Left ventricle myocardium inferior (tissue), 1 donor: ENCODE measurements at places on chromosomes 13 and 19.

GRCh38 chr19:35715981-35716800, 1.6 kb upstream of the KMT2B start:
- peak; percentile 70 for DNase-seq

- DNase-seq: no peak
Measured at GRCh38 chr19:35992907-35993765, 1.9 kb upstream of the SDHAF1 start.

GRCh38 chr19:49094505-49095482, 9.5 kb downstream of the SNRNP70 start:
- peak; percentile 69 for DNase-seq

DNA sequence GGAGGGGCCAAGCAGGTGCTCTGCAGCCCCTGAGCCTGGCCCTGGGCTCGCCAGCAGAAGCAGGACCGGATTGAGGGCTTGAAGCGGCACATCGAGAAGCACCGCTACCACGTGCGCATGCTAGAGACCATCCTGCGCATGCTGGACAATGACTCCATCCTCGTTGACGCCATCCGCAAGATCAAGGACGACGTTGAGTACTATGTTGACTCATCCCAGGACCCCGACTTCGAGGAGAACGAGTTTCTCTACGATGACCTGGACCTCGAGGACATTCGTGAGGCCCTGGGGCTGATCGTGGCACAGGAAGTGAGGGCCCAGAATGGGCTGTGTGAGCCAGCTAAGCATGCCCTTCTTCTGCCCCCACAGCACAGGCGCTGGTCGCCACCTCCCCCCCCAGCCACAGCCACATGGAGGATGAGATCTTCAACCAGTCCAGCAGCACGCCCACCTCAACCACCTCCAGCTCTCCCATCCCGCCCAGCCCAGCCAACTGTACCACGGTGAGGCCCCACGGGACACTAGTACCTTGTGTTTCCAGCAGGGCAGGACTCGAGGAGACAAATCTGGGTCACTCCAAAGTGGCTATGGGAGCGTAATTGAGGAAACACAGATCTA, 8.1 kb downstream of the CNOT3 start:
- DNase-seq: no peak

DNA sequence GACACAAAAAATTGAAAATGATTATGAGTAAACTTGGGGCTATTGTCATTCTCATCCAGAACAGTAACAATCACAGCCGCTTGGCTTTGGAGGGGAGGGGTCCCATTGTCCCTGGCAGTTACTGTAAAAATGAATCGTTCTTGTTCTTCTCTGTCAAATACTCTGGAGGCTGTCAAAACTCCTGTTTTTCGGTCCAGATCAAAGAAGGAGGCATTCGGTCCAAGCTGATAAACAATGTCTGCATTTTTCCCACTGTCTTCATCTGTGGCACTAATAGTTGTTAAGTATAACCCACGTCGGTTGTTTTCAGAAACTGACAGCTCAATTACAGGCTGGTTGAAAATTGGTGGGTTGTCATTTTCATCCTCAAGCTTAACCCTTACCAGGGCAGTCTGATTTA, 3.4 kb downstream of the PCDH9 start:
- DNase-seq: no peak

DNA sequence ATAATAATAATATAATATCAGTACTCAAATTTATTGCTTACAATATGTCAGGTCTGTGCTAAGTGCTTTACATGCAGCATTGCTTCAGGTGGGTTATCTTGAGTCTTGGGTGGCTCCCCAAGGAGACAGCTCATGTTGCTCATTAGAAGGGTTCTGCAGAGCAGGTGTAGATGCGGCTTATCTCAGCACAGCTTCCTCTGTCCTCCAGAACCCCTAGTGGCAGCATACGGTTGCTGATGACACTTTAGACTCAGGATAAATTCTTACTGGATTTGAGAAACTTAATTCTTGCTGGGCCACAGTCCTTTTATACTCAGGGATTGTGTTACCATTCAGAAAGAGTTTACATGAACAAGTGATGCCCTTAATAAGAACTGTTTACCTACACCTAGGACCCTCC, 8.9 kb downstream of the COG3 start:
- no peak for DNase-seq

- DNase-seq: no peak
Measured at GRCh38 chr13:99987154-99988019, 5.8 kb downstream of the ZIC2 start.

DNA sequence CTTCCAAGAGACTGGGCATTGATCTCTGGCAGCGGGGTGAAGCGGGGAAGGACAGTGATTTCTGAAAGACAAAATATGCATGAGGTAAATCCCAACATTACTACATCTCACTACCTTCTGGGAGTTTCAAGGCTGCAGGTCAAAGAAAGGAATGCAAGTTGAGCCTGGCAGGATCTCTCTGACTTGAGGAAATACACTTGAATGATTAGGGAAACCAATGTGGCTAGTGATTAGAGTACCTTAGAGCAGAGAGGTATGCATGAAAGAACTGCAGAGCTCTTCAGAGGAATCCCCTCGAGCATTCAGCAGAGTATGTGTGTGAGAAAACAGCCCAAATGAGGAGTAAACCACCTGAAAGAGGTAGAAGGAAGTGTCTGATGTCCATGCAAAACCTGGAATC, 2874.1 kb upstream of the PCDH20 start:
- no peak for DNase-seq

DNA sequence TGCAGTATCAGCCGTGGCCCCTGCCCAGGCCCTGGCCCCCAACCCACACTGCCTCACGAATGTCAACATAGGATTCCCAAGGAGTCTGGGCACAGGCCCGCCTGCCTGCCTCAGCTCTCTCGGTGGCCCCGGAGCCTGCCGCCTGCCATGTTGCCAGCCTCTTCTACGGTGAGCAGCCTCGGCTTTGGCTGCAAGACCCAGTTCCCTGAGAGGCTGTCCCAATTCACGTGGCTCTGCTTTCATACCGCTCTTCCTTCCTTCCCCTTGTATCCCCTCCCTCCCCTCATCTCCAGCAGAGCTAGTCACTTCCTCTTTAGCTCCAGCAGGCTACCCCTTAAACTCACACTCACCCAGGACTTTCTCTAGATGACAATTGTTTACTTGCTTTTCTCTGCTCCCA, 42.7 kb downstream of the SERP2 start:
- DNase-seq: no peak

GRCh38 chr19:15293781-15294491, 38.4 kb downstream of the BRD4 start:
- no peak for DNase-seq

GRCh38 chr13:34570698-34571353, 371.2 kb upstream of the NBEA start:
- DNase-seq: no peak

DNA sequence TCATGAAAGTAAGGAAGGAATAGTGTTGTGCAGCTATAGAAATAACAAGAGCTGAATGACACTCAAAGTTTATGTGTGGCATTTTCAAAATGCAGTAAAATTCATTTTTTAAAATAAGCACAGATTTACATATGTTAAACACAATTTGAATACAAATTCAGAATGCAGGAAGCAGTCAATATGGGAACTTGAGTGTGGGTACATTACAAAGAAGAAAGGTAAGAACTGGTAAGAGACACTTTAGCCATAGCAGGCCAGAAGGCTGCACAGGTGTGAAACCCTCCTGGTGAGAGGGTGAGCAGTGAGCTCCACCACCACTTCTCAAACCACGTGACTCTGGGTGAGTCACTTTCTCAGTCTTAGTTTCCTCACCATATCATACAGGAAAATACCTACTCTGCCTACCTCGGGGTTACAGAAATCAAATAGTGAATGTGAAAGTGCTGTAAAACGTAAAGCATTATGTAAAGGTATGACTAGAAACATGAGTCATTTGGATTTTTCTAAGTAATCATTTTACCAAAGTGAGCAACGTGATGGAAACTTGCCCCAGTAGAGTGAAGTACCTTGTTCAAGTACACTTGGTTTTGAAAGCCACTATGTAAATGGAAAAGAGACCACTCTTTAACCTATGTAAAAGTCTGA, 40.5 kb downstream of the USP12 start:
- DNase-seq: no peak

DNA sequence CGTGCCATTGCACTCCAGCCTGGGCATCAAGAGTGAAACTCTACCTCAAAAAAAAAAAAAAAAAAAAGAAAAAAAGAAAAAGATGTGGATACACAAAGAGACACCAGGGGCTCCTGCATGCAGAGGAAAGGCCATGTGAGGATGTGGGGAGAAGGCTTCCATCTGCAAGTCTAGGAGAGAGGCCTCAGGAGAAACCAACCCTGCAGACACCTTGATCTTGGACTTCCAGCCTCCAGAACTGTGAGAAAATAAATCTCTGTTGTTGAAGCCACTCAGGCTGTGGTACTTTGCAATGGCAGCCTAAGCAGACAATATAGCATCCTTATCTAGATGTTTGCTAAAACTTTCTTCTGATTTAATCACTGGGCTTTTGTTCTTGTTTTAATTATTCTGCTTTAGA, 50.3 kb downstream of the POLR1D start:
- DNase-seq: no peak

DNA sequence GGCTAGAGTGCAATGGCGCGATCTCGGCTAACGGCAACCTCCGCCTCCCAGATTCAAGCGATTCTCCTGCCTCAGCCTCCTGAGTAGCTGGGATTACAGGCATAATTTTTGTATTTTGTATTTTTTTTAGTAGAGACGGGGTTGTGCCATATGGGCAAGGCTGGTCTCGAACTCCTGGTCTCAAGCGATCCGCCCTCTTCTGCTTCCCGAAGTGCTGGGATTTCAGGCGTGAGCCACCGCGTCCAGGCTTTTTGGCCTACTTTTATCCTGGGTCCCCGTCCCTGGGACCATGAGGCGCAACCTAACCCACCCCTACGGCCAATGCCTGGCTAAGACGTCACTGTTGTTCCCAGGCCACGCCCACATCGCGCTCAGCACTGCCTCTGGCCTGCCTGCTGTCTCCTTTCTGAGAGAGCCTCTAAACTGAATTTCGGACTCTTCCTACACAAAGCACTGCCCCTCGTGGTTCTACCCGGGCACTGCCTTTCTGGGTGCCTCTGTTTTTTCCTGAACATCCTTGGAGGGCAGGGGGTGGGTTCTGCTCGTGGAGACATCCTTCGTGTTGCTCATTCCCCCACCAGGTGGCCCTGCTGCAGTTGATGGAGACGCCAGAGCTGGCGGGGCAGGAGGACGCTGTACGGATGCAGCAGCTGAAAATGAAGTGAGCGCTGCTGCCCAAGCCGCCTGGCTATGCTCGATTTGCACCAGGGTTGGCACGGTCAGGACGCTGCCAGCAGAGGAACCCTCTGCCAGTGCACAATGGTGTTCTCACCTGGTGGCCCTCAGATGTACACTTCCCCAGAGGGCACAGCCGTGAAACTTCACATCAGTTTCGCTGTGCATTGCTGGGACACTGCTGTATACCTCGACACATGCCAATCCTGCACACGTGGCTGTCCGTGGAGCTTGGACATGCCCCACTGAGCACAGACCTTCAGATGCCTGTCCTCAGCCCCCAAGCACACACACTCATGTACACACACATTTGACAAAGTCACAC, 2.0 kb downstream of the REX1BD start:
- DNase-seq: no peak

DNA sequence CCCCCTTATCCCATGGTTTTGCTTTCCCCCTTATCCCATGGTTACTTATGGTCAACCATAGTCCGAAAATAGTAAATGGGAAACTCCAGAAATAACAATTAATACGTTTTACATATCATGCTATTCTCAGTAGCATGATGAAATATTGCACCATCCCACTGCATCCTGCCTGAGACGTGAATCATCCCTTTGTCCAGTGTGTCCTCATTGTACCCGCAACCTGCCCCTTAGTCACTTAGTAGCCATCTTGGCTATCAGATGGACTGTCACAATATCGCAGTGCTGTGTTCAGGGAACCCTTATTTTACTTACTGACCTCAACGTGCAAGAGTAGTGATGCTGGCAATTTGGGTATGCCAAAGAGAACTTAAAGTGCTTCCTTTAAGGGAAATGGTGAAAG, 10.5 kb upstream of the NBEA start:
- DNase-seq: no peak

- DNase-seq: peak; percentile 75
Measured at GRCh38 chr19:4768934-4769777, 22.4 kb upstream of the FEM1A start.

- DNase-seq: no peak
Measured at GRCh38 chr13:106275446-106276032, 259.9 kb downstream of the EFNB2 start.

DNA sequence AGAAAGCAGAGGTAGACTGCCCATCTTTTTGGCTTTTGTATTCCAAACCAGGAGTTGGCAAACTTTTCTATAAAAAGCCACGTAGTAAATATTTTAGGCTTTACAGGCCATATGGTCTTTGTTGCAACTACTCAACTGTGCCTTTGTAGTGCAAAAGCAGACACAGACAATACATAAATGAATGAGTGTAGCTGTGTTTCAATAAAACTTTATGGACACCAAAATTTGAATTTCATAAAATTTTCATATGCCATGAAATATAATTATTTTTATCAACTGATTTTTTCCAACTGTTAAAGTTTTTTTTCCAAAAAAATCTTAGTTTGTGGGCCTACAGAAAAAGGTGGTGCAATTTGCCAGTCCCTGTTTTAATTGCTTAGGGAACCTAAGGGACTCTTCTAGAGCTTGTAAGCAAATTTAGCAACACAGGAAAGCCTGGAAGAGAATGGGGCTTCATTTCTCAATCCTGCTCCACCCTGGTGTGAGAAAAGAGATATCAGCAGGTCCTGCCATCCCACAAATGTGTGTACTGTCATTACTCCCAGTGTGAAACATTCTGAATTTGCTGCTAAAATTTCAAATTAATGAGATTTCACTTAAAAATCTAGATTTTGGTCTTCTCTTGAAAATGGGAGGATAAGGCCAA, 194.2 kb downstream of the RGCC start:
- no peak for DNase-seq

- DNase-seq: no peak
Measured at GRCh38 chr19:7639863-7640348, 3.0 kb downstream of the STXBP2 start.

DNA sequence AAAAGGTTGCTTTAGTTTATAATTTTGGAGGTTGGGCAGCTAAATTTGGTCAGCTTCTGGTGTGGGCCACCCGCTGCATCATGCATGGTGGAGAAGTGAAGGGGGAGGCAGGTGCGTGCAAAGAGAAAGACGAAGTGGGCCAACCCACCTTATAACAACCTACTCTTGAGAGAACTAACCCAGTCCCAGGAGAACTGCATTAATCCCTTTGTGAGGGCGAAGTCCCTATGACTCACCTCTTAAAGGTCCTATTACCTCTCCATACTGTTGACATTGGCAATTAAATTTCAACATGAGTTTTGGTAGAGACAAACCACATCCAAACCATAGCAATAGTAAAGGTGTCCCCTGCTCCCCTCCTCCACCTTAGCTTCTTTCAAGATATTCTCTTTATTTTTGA, 7.7 kb upstream of the FGF9 start:
- no peak for DNase-seq

DNA sequence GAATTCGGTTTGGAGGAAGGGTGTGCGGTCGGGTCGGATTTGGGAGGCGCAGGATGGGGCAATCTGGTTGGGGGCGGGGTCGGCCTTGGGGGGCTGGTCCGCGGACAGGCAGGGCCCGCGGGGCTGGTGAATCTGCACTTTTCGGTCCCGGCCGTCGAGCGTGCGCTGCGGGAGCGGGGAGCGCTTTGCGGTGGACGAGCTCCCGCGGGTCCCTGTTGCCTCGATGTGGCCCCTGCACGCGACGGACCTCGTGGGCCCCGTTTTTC, 11.9 kb downstream of the PEAK3 start:
- DNase-seq: peak; percentile 61
